Glomerular endothelial cell (primary cell): ENCODE measurements at places on chromosomes 16 and 17. TPM values are rescaled to one million over a fixed set of nuclear protein-coding genes. Genes with fewer than 3 reads are reported as not detected.

Gene KLHL10
- not detected in 2 replicates for total RNA-seq

Gene OR2C1
- total RNA-seq, result not detected in 2 replicates

Gene HNF1B
- 0.99 and 6.1 TPM in 2 replicates for total RNA-seq

Gene ZNF768
- 31.9 and 36.2 TPM in 2 replicates for total RNA-seq

Gene CCL1
- not detected in 2 replicates for total RNA-seq

Gene FADS6
- total RNA-seq, result not detected in 2 replicates

Gene KRTAP2-2
- not detected in 2 replicates for total RNA-seq

Gene NHERF2
- total RNA-seq, result 49.5 and 94.2 TPM in 2 replicates

Gene CEP131
- 14.6 and 15.2 TPM in 2 replicates for total RNA-seq

Gene VMO1
- total RNA-seq, result 0.44 TPM in 1 of 2 replicates, not detected in the other

Gene PNPO
- 36.3 and 56.6 TPM in 2 replicates for total RNA-seq

Gene SULT1A1
- total RNA-seq, result 1.6 and 2.5 TPM in 2 replicates

Gene SULT1A2
- total RNA-seq, result not detected in 2 replicates

Gene MARVELD3
- 0.12 TPM in 1 of 2 replicates, not detected in the other for total RNA-seq

Gene NAA60
- 40.3 and 45.3 TPM in 2 replicates for total RNA-seq

Gene KRT20
- total RNA-seq, result not detected in 2 replicates

Gene VMP1
- 144 and 218 TPM in 2 replicates for total RNA-seq

Gene TSPAN10
- 0.18 and 0.44 TPM in 2 replicates for total RNA-seq

Gene AANAT
- not detected in 2 replicates for total RNA-seq

Gene PIGL
- 18.9 and 35.4 TPM in 2 replicates for total RNA-seq

Gene TEKT1
- not detected in 2 replicates for total RNA-seq

Gene EVPLL
- total RNA-seq, result not detected in 2 replicates

Gene TP53TG3
- not detected in 2 replicates for total RNA-seq

Gene MYH3
- total RNA-seq, result 0.23 and 0.39 TPM in 2 replicates

Gene ZPBP2
- total RNA-seq, result not detected in 2 replicates
